CD4-positive, alpha-beta T cell treated with Interleukin-6 at 100 ng/mL for 8 hours (primary cell): ENCODE measurements at places on chromosomes 11 and 22.

GRCh38 chr22:42365942-42366695 lies 66.1 kb downstream of the NFAM1 start:
- DNase-seq, result no peak

- no peak for DNase-seq
These were observed 70.3 kb downstream of the SLC1A2 start for GRCh38 chr11:35348898-35349687.

- no peak for DNase-seq
These were observed 8.7 kb upstream of the MRPL23 start for GRCh38 chr11:1938343-1939005.

DNA sequence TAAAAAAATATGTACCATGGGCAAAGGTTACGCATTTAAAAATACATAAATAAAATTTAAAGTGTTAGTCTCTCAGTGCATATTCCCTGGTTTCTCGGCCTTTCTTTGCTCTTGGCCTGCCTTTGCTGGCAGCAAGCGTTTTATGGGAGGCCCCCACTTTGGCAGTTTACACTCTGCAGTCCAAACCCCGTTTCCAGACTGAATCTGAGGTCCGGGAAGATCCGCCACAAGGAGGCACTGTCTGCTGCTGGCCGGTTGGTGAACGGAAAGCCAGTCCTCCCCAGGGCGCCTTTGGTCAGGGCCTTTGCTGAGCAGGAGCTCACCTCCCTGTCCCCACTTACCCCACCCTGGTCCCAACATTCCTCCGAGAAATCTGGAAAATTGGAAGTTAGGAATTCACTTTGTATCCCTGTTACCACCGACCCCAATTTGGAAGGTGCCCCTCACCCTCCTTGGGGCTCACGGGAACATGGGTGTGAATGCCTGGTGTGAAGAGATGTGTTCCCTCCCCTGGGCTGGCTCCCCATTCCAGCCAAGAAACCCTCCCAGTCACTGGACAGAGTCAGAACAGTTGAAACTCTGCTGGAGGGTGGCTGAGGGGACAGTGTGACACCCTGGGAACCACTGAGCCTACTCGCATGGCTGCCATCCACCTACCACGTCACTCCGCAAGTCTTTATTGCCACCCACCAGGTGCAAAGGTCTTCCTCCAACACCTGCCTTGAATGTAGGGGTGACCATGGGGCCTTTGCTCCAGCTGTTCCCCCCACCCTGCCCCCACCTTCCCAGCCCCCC lies 9.4 kb upstream of the SF1 start:
- DNase-seq, result peak; percentile 49

- no peak for DNase-seq
These were observed 50.7 kb downstream of the ARHGEF12 start for GRCh38 chr11:120386774-120387371.

DNA sequence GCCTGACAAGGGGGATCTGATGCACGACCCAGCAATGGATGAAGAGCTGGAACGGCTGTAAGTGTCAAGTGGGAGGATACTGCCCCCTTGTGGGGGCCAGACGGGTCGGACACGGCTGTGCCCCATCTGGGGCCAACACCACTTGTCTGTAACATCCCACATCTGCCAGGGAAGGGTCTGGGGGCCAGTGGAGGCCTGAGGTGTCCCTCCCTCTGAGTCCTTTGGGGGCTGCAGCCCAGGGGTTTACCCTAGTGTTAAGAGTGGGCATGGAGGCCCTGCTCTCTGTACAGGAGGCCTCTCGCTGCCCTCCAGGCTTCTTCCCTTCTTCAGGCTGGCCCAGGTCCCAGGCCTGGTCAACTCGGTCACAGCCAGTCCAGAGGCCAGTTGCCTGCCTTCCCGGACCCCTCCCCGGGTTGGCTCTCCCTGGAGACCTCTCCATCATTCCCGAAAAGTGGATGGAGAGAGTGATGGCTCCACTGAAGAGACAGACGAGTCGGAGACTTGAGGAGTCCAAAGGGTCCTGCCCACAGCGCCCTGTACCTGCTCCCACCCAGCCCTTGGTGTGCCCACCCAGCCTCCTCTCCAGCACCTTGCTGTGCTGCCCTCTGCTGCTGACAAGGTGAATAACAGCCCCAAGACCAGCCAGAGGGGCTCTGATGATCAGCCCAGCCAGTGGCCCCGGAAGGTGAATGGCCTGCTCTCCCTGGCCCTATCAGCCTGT lies 15.4 kb downstream of the ARFGAP2 start:
- DNase-seq, result peak; percentile 48

DNA sequence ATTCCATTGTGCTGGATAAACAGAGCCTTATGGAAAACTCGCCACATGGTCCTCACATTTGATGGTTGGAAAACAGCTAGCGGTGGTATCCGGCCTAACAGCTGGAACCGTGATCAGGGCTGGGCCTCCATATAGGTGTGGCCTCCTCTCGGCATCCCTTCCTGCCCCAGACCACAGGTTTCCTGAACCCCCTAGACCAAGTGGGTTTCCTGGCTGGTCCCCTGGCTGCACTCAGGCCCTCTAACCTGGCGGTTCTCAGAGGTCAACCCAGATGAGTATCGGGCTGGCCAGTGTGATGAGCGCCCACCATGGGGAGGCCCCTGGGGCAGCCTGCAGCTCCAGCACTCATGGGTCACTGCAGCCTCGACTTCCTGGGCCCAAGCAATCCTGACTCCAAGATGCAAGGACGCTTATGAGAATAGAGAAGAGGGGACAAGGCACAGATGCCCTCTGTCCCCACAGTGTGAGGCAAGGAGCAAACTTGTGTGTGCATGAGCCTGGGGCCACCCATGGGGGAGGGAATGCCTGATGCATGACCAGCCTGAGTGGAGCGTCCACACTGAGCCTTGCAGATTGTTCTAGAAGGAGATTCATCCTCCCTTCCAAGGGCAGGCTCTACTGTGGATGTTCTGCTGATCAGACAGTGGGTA lies 53.4 kb upstream of the WNT7B start:
- no peak for DNase-seq

- no peak for DNase-seq
These were observed 10.9 kb downstream of the PRCP start for GRCh38 chr11:82889133-82890001.

- DNase-seq, result no peak
These were observed 41.3 kb downstream of the NEU3 start for GRCh38 chr11:75029836-75030631.

- no peak for DNase-seq
These were observed 37.8 kb downstream of the FLRT1 start for GRCh38 chr11:64073542-64073941.

GRCh38 chr11:14258221-14258935 lies 100.6 kb downstream of the RRAS2 start:
- no peak for DNase-seq

DNA sequence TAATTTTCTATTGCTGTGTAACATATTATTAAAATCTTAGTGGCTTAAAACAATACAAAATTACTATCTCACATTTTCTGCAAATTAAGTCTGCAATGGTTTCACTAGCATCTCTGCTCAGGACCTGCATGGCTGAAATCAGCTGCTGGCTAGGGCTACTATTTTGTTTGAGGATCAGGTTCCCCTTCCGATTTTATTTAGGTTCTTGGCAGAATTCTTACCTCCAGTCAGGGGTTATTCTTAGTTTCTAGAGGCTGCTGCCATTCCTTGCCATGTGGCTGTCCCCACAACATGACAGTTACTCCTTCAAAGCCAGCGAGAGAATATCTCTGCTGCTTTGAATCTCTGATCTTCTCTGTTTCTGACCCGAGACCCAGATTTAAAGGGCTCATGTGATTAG lies 424.5 kb upstream of the ANO5 start:
- DNase-seq, result no peak

- no peak for DNase-seq
These were observed 19.1 kb downstream of the TNRC6B start for GRCh38 chr22:40196628-40197360.

- DNase-seq, result no peak
These were observed 277.7 kb downstream of the CADM1 start for GRCh38 chr11:115226556-115226955.

- DNase-seq, result no peak
These were observed 6.7 kb downstream of the OR6M1 start for GRCh38 chr11:123799438-123799837.

GRCh38 chr11:133992121-133992520 lies 35.4 kb upstream of the IGSF9B start:
- DNase-seq, result no peak

GRCh38 chr22:46829117-46829891 lies 66.9 kb downstream of the TBC1D22A start:
- DNase-seq, result no peak

DNA sequence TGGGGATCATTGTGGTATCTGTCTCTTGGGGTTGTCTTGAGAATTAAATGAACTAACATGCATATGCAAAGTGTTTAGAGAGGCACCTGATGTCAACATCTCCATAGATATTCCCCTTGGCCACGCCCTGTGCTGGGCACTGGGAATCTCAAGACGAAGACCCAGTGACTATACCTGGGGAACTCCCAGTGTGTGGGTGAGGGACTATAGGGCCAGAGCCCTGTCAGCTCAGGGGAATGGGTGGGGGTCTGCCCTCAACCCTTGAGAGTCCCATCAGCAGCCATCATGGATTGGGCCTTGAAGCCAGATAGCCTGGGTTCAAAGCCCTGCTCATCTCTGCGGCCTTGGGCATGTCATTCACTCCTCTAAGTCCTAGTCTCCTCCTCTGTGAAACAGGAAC lies 21.6 kb upstream of the LMO1 start:
- no peak for DNase-seq

GRCh38 chr11:60334005-60334620 lies 7.1 kb downstream of the MS4A6E start:
- peak; percentile 29 for DNase-seq

DNA sequence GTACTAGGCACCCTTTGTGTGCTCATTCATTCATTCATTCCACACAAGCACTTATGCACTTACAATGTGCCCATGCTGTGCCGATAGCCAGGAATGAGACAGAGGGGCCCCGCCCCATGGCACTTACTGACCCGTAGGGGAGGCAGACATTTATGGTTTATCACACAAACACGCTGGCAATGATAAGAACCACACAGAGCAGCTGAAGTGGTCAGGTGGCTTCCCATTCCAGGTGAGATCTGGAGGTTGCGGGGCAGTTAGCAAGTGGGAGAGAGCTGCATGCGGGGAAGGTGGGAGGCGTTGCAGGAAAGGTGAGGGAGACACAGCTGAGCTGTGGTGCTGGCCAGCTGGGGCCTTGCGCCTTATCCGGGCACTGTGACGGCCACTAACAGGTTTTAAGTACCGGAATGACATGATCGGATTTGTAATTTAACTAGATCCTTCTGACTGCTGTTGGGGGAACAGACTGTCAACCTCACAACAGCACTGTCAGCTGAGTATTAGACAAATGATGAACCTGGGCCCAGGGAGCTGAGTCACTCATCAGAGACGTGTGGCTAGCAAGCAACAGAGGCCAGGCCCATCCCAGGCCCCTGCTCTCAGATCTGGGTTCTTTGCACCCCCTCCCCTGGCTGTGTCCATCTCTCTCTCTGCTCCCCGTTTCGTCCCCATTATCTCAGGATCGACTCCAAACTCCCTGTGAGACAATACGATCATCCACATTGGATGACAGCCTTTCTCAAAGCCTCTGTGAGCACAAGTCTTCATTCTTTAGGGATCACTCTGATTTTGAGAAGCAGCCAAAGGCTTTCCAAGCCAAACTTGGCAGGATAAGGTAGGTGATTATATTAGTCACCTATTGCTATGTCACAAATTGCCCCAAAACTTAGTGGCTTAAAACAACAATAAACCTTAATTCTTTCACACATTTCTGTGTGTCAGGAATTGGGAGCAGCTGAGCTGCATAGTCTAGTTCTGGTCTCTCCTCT lies 28.4 kb downstream of the RASD2 start:
- DNase-seq, result no peak

GRCh38 chr11:113551645-113552044 lies 76.4 kb upstream of the DRD2 start:
- DNase-seq, result no peak

- peak; percentile 42 for DNase-seq
These were observed 85.9 kb downstream of the ZNF280B start for GRCh38 chr22:22422629-22423112.

- no peak for DNase-seq
These were observed at the start of gene P2RX6 for GRCh38 chr22:21014726-21015465. Gene P2RX6, plus strand, starts transcription at chr22:21015165. Its CDS starts 10 bp downstream, at chr22:21015175.

- no peak for DNase-seq
These were observed 60.0 kb downstream of the ENTHD1 start for GRCh38 chr22:39833610-39834009.

DNA sequence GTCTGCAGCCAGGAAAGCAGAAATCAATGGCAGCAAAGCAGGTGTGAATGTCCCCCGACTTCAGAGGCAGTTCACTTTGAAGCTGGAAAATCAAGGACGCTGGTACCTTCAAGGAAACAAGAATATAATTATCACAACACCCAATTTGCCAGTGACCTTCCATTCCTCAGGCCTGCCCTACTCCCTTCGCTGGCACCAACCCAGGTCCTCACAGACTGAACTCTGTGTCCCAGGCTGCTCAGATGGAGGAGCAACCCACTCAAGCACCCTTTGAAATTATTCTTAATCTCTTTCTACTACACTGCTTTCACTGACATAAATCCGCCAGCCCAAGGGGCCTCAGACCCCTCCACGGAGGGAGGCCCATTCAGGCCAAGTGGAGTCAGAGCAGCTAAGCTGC lies 64.7 kb upstream of the WT1 start:
- DNase-seq, result no peak

DNA sequence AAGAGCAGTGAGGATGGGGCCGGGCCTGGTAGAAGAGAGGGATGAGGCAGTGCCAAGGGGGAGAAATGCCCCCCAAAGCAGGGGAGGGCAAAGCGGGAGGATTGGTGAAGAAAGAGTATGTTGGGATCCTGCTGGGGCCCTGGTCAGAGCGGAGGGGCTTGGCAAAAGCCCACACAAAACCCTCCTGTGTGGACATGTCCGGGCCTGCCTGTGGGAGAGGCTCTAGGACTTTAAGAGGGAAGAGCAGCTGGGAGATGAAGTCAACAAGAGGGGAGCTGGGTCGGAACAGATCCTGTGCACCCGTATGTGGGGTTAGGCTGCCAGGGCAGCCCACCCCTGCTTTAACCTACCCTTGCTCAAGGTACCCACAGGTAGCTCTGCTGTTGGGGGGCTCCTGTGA lies 25.8 kb downstream of the ART5 start:
- no peak for DNase-seq

DNA sequence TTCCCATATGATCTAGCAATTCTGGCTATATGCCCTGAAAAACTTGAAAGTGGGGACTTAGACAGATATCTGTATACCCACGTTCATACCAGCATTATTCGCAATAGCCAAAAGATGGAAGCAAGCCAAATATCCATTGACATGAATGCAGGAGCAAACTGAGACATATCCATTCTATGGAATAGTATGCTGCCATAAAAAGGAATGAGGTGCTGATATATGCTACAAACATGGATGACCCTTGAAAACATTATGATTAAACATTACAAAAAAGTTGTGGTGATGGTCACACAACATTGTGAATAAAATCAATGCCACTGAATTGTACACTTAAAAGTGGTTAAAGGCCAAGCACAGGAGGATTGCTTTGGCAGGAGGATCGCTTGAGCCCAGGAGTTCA lies 25.5 kb downstream of the MFNG start:
- no peak for DNase-seq
